ENCODE measurements at places on chromosomes 5 and 9.
A peak's percentile ranks its signal among the peaks of the same experiment; 100 is the strongest.

DNA sequence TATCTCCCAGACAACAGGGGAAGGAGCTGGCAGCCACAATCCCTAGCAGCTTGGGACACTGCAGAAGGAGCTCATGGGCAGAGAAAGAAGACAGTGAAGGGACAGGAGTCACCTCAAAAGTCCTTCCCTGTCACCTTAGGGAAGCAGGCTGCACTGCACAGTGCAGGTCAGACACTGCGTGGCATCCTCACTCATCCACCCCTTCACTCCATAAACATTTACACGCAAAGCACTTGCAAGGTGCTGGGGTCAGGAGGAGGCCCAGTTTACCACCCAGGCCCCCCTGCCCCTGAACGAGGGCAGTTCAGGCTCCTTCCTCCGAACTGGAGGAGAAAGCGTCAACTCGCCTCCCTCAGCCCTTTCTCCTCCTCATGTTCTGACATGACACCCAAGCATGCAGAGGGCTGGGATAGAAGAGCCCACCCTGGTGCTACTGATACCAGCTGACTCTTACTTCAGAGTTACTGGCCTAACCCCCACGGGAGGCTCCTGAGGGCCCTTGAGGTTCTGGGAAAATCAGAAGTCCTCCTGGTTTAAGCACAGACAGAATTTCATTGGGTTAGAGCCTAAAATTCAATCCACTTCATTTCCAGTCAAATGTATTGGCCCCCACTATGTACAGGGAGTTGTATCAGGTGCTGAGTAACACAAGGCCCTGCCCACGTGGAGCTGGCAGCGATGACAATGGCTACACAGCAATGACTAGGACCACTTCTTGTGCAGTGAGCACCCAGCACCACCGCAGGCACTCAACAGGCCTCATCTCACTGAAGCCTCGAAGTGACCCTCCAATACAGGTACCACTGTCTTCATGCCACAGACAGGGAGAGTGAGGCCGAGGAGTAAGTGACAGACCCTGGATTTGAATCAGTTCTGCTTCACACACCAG is 70.4 kb downstream of the RAPGEF1 start:
- DNase-seq: no peak

DNA sequence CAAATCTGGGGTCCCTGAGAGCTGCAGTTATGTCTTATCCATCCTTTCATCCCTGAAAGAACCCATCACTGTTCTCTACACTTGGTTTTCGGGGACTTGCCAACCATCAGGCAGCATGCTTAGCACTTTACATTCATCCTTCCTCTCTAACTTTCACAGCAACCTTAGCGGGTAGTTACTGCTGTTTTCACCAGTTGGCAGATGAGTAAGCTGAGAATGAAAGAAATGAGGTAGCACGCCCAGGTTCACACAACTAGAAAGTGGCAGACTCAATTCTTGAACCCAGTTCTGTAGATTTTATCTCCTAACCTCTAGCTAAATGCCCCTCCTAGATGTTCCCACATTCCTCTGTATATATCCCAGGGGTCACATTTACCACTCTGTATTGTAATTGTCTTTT is 342.0 kb upstream of the WWC1 start:
- DNase-seq: no peak

DNA sequence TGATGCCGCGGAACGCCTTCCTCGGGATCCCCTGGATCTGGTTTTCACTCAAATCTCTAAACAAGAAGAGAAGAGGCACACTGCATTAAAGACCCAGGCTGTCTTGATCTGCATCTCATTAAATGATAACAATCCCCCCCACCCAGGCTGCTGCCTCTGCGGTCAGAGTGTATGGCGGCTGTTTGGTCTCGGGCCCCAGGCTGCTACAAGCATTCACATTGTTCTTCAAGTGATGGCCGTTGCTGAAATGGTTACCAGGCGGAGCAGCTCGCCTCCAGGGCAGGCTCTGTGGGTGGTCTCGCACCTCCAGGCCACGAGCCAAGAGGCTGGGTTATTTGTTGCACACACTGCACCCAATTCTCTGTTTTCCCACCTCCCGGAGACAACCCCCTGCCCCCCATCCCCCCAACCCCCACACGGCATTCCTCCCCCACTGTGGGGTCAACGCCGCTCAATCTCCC is 304.1 kb upstream of the PANK3 start:
- no peak for DNase-seq

- DNase-seq: peak; percentile 63
Measured at GRCh38 chr9:134449180-134449916, 123.1 kb downstream of the RXRA start.

GRCh38 chr5:140399979-140400729 is 1.5 kb upstream of the ANKHD1 start:
- no peak for DNase-seq

GRCh38 chr5:150789450-150789849 is 10.9 kb downstream of the SMIM3 start:
- no peak for DNase-seq

DNA sequence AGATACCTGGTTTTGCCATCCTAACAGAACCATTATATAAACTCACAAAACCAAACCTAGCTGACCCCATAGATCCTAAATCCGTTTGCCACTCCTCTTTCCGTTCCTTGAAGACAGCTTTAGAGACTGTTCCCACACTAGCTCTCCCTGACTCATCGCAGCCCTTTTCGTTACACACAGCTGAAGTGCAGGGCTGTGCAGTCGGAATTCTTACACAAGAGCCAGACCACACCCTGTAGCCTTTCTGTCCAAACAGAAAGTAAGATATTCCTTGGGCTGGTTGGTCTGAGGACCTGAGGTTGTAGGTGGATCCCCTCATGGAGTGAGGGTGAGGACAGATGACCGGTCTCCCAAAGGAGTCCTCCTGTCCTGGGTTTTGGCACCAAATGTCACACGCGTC is 56.7 kb upstream of the NAA35 start:
- no peak for DNase-seq

GRCh38 chr5:93430673-93431199 is 150.3 kb downstream of the NR2F1-AS1 start:
- no peak for DNase-seq

- no peak for DNase-seq
Measured at GRCh38 chr9:13770956-13771355, 491.5 kb upstream of the MPDZ start.

- DNase-seq: no peak
Measured at GRCh38 chr5:72383280-72383679, 63.1 kb downstream of the PTCD2 start.

- DNase-seq: no peak
Measured at GRCh38 chr5:4627929-4628328, 512.2 kb upstream of the ADAMTS16 start.

GRCh38 chr9:124399968-124400940 is 15.0 kb downstream of the PSMB7 start:
- no peak for DNase-seq

DNA sequence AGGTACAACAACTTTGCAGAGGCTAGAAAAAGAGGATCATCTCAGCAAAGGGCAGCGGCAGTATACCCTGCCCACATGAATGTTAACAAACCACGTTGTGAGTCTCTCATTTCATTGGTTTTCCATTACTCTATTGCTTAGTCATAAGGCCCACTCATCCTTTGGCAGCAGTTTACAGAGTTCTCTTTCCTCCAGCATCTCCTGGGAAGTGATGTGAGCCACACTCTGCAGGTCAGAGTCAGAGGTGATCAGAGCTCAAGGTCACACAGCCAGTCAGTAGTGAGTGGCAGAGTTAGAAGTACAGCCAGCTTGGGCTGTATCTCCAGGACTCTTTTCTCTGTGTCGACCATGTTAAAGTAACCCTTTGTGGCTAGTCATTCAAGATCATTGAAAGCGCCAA is 599.6 kb upstream of the GRAMD2B start:
- no peak for DNase-seq

DNA sequence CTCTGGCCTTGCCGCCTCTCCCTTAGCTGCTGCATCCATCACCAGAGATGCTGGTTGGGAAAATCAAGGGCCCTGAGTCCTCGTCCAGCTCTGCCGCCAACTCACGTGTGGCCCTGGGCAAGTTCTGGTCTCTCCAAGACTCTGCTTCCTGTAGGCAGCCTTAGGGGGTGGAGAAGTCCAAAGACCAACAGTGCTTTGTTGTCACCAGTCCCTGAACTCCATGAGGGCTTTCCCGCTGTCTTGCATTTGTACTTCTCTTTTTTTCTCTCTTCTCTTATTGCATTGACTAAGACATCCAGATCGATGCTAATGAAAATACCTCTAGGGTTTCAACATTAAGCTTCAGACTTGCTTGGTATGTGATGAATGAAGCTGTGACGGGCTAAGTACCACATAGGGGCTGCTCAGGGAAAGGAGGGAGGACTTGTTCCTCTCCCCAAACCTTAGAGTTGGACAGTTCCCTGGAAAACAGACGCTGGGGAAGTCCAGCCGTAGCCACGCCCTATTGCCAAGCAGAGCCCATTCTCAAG is 63.7 kb upstream of the STXBP1 start:
- no peak for DNase-seq

- no peak for DNase-seq
Measured at GRCh38 chr9:511861-512260, 297.2 kb downstream of the DOCK8 start.

- DNase-seq: no peak
Measured at GRCh38 chr5:124512952-124513632, 233.3 kb downstream of the ZNF608 start.

DNA sequence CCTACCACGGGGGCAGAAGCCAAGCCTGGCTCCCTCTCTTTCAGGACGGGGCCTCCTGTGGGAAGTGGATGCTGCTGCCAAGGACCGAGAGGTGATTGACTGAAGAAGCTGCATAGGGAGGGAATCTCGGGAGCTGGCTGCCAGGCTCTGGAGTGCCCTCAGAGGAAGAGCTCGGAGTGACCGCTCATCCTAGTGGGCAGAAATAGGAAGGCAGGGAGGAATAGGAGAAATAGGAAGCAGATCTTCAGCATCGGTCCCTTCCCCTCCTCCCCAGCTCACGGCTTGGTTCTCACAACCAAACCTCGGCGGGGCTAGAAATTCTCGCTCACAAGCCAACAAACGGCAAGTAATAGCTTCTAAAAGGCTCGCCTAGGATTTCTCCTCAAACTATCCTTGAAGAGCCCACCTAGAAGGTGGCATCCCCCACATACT is 159.9 kb upstream of the RAI14 start:
- no peak for DNase-seq

- no peak for DNase-seq
Measured at GRCh38 chr5:124839371-124839998, 93.0 kb upstream of the ZNF608 start.

GRCh38 chr5:96175090-96175489 is 213.4 kb upstream of the ELL2 start:
- no peak for DNase-seq

- no peak for DNase-seq
Measured at GRCh38 chr5:14801792-14802191, 69.8 kb downstream of the ANKH start.

DNA sequence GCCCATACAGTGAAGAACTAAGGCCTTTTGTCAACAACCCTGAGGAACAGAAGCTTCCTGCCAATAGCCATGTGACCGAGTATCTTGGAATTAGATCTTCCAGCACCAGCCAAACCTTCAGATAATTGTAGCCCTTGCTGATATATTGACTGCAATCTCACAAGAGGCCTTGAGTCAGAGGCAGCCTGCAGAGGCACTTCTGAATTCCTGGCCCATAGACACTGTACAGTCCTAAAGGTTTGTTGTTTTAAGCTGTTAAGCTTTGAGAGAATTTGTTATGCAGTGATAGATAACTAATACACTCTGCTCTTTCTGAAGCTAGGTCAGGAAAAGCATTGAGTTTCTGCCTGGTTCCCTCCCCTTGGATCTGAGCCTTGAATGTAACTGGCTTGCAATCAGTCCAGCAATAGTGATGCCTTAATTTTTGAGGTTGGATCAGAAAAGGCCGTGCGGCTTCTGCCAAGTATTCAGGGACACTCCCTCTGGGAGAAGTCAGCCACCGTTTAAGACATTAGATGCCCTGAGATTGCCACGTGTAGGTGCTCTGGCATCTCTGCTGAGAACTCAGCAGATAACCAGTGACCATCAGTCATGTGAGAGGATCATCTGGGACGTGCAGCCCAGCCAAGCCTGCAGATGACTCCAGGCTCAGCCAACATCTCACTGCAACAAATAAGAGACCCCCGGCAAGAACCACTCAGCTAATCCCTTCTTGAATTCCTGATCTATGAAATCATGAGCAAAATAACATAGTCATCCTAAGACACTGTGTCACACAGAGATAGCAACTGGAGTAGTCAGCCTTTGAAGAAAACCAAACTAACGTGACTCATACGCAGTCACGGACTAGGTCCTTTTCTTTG is 126.8 kb upstream of the STC2 start:
- no peak for DNase-seq

- DNase-seq: no peak
Measured at GRCh38 chr9:130900701-130901497, 4.3 kb upstream of the QRFP start.

GRCh38 chr5:141992349-141992963 is 20.4 kb downstream of the GNPDA1 start:
- DNase-seq: peak; percentile 65

GRCh38 chr5:112776301-112776856 is 38.7 kb downstream of the APC start:
- no peak for DNase-seq

DNA sequence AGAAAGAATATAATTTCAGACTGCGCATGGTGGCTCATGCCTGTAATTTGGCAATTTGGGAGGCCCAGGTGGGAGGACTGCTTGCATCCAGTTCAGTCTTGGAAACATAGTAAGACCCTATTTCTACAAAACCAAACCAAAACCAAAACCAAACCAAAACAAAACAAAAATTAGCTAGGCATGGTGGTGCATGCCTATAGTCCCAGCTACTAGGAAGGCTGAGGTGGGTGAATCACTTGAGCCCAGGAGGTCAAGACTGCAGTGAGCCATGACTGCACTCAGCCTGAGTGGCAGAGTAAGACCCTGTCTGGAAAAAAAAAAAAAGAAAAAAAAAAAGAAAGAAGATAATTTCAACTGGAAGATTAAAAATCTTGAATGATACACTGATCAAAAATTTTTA is 137.0 kb upstream of the ACOT12 start:
- no peak for DNase-seq

DNA sequence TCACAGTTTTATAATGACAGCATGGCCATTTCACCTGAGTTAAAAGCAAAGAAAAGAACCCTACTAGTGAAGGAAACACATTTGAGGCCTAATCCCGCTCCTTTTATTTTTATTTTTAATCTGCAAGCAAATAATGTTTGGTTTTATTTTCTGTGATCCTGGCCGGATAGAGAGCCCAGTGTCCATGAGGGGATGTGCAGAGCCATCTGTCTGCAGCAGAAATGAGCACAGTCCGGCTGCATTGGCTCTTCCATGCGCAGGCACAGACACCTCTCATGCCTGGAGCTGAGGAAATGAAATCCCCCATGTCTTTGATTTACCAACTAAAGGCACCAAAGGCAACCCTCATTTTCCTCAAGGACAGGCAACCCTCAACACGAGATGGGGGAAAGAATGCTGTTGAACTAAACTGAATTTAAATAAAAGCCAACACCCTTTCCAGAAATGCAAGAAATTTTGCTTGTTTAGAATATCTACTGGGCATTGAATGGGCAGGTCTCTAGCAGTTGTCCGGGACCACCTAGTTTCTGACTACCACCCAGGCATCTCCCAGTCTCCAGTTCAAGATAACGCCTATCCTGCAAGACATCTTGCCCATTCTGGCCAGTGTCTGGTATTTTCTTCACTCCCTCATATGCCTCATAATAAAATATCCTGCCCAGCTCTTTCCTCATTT is 47.9 kb upstream of the SEMA6A start:
- DNase-seq: no peak

GRCh38 chr9:76215066-76215465 is 179.2 kb downstream of the RFK start:
- DNase-seq: no peak

Measured in stimulated activated CD4-positive, alpha-beta T cell treated with anti-CD3 and anti-CD28 coated beads, TNF-alpha, amount 100 ng/mL, for 1 hour (primary cell).